ENCODE measurements at places on chromosomes 6 and 20.

GRCh38 chr6:34897130-34897529 is 8.1 kb downstream of the ANKS1A start:
- no peak for DNase-seq

DNA sequence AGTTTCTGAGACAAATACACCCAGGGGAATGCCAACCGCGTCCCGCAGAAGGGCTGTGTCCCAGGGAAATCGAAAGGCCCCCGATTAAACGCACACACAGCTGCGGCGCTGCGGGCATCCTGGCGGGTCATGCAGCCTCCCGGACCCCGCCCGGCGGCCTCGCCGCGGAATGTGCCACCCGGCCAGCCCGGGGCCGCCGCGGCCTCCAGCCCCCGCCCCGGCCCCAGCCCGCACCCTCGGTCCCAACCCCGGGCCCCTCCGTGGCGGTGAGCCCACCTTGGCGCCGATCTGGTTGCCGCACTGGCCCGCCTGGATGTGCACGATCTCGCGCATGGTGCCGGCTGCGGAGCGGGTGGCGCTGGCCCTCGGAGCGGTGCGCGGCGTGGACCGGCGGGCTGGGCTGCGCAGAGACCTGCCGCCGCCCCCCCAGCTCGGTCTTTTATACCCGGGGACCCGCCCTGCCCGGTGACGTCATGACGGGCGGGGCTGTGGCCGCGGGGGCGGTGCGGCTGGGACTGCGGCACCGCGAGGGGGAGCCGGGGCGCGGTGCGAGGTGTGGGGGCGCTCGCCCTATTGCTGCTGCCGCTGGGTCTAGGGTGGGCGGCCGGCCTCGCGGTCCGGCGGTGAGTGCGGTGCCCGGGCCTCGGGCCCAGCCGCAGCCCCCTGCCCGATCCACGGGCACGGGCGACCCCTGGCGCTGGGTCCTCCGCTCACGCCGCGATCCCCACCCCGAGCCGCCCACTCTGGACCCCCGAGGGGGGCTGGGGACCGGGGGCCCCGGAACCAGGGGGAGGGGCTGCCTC is at the start of gene TUBB2A:
Gene TUBB2A, minus strand, starts transcription at position 414 of the 803 bp plus-strand sequence. Its CDS starts 81 bp downstream, at position 333.
- peak; percentile 86 for DNase-seq

DNA sequence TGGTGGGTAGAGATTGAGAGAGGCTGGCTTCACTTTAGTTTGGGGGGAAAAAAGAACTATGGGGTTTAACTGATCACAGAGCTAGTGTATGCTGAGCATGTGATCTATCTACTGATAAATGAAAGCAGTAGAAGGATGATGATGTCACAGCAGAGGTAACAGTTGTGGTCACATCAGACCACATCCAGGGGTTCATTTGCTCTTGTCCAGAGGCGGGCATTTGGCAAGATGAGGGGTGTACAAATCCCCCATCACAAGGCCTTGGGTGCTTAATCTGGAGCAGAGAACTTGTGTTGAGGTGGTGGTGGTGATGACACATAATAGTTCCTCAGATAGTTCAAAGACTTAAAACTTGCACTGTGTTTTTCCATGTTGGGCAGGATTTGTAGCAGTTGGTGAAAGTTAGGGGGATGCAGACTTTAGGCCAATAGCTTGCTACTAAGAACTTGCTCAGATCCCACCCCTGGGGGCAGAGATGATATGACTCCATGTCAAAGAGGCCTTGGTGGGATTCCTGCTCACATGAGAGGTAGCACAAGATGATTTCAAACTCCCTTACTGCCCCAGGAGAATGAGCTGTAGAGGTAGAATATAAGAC is 63.4 kb downstream of the PRDM1 start:
- DNase-seq, result peak; percentile 60

DNA sequence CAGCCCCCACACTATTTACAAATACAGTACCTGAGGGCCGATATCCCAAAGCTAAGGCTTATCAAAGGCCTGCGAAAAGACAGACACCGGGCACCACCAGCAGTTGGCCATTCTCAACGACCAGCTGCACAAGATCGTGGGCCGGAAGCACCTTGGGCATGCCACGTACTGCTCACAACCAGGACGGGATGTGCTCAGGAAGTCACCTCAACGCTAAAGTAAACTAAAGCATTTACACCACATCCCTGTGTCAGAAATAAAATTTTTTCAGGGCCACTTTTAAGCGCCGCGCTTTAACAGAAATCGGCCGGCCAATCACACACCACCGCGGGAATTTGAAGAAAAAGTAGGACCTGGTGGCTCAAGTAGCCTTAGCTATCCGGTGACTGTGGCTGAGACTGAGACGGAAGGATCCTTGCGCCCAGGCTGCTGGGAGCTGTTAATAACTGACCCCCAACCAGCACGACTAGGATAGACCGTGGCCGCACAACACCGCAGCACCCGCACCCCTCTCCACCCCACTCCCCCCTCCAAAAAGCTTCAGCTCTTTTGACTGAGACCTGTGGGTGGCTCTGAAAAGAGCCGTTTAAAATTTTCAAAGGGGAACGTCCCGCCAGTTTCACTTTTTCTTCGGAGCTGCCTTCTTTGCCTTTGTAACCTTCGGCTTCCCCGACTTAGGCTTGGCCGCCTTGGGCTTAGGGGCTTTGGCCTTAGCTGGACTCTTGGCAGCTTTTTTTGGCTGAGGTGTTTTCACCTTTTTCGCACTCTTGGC is 131.2 kb upstream of the BTN3A2 start:
- DNase-seq, result peak; percentile 82

DNA sequence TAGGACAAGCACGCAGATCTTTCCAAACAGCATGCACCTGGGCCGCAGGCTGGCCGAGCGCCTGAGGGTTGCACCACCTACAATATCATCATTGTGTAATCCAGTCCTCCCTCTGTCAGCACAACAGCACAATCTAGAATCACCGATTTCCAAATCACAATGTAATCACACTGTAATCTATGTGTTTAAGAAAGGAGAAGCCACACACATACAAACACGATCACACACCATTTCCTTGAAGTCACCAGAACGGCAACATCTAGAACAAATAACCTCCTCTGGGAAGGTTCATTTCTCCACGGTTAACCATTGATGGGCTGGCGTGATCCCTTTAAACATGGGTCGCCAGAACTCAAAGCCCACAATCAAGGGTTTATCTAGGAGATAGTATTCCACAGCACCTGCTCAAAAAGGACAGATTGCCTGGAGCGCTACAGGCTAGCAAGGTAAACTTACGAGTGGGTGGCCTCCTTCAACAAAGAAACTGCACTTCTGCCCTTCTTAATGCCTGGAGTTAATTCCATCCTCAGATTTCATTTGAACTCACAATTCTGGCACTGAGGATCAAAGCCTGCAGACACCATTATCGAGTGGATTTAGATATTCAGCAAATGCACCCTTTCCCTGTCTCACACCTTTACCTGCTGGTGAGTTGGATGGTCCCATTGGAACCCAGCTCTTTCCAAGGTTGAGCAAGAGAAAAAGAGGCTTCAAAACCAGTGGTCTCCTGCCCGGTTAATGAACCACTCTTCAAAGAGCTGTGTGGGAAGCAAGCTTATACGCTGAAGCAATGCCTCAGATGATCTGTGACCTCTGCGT is 83.8 kb upstream of the FOXQ1 start:
- DNase-seq, result no peak

DNA sequence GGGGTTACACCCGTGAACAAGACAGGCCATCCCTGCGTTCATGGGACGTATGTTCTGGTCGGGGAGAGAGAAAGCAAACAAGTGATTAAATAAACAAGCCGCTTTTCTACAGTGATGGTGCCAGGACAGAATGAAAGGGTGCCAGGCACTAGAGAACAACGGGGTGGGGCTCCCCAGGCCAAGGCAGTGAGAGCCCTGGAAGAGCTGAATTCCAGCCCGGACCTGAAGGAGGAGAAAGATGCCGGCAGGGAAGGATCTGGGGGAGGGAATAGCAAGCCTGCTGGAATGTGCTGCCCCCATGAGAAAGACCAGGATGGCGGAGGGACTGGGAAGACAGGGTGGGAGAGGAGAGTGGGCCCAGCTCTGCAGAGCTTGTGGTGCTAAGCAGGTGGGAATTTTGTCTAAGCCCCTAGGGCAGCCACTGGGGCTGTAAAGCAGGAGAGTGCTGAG is 7.5 kb downstream of the SNAI1 start:
- DNase-seq, result no peak

DNA sequence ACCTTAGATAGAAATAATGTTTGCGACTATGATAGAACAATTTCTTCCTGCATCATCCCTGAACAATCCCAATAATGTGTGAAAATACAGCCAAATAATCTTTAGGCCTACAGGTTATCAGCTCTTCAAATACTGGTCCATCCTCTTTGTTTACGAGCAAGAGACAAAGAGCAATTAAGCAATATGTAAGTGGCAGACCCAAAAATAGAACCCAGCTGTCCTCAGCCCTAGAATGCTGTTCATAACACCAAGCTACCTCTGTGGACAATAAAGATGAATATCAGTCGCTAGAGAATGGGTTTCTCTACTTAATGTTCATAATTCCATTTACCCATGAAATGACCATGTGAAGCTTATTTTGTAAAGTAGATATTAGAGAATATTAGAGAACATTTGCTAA is 28.4 kb upstream of the OSTM1 start:
- DNase-seq, result no peak

GRCh38 chr6:15023448-15023847 is 222.4 kb upstream of the JARID2 start:
- no peak for DNase-seq

DNA sequence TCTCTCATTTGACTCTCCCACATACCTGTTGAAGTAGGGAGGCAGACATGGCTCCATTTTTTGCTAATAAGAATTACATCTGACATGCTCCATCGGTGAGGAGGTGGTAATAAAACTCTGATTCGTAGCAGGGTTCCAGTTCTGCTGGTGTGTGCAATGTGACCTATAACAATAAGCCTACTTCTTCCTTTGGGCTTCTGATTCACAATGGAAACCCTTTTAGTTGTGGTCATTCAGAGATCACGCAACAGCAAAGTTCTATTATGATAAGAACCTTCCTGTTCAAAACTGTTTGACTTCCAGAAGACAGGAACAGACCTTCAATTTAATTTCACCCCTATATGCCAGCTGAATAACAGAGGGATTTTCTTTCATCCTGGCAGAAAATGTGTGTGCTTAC is 31.4 kb upstream of the GSTA4 start:
- no peak for DNase-seq

GRCh38 chr20:22824077-22824476 is 211.0 kb upstream of the SSTR4 start:
- DNase-seq, result no peak

DNA sequence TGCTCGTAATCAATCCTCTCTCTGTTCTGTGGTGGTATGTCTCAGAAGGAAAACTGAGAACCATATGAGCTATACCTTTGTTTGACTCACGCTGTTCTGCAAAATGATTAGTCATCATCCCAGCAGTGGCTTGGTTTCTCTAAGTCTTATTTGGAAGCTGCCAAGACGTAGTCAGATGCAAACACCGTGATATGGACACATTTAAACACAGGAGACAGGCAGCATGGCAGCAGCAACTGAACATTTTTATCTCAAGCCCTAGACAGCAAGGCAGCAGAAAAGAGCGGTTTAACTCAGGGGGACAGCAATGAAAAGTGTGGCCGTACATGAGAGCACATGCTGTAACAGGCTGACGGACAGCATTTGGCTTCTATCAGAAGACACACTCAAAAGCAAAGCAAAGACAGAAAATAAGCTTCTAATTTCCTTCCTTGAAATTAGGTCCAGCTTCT is 1295.1 kb downstream of the EPHA7 start:
- no peak for DNase-seq

- DNase-seq, result no peak
These were observed 631.1 kb downstream of the COL12A1 start for GRCh38 chr6:74574794-74575193.

- DNase-seq, result no peak
These were observed 22.3 kb downstream of the LINC00237 start for GRCh38 chr20:21083825-21084325.

DNA sequence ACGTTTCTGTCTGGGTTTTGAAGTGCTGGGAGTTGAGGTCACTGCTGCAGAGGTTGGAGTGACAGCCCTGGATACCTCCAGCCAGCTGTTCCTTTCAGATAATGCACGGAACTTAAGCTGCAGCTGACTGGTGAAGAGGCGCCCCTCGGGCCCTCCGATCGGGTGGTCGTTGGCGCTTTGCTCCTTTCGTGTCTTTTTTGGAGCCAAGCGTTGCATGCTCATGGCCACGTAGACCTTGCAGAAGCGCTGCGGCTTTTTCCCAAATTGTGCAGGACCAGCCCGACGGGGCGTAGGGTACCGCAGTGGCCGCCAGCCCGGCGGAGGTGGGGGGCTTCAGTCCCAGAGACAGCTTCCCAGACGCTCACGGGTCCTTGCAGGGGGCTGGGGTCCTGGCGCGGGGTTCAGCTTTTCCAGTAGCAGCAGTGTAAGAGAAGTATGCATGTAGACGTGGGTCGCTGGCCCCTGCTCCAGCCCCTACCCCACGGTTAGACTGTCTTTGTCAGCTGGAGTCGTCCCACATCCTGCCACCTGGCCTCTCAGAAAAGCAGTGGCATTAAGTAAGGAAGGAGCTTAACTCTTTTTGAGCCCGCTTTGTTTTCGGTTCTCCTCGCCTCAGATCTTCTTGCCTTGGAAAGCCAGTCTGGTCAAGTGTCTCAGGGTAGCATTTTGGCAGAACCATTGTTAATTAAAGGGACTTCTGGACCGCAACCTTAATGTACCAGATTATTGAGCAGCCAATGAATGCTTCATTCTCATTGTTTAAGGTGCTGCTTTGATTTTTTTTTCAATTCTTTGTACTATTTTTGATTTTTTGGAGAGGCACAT is 838 bp downstream of the TNFAIP3 start:
- peak; percentile 72 for DNase-seq

- peak; percentile 33 for DNase-seq
These were observed 63.0 kb upstream of the NCOA3 start for GRCh38 chr20:47438464-47439381.

GRCh38 chr20:57878786-57879424 is 169.1 kb upstream of the PMEPA1 start:
- no peak for DNase-seq

GRCh38 chr6:157848693-157849092 is 25.6 kb downstream of the SNX9 start:
- no peak for DNase-seq

GRCh38 chr20:40109136-40109535 is 579.9 kb downstream of the MAFB start:
- DNase-seq, result no peak

- no peak for DNase-seq
These were observed 46.3 kb upstream of the NCOA3 start for GRCh38 chr20:47455133-47456040.

GRCh38 chr20:3156811-3157619 is 2.6 kb downstream of the FASTKD5 start:
- DNase-seq, result peak; percentile 41

Data from activated naive CD4-positive, alpha-beta T cell treated with anti-CD3 and anti-CD28 coated beads, Interleukin-2, amount 10 ng/mL, durations not matched to agents 7 days and 5 days (primary cell).